ENCODE measurements at places on chromosomes 6 and 20. TPM values are rescaled to one million over a fixed set of nuclear protein-coding genes. Genes with fewer than 3 reads are reported as not detected.

DNA sequence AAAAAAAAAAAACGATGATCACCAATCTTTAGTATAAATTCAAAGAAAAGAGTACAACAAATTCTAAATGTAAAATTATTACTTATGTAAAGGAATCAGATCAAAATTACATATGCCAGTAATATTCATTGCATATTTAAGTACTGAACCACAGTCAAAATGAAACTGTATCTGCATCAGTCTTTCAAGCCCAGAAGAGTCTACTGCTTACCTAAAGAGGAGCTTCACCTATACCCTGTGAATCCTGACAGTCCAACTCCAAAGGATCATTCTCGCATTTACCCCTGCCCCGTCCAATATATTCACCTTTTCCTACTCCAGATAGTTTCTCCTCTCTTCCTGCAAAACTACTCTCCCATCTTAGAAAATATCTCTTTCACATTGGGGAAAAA, 9.2 kb downstream of the ATG5 start:
- no peak for DNase-seq

GRCh38 chr6:7561153-7561964, 19.9 kb downstream of the DSP start:
- DNase-seq: no peak

The CCN6 gene
- total RNA-seq: not detected

- DNase-seq: no peak
These were observed 36.7 kb downstream of the MAN1A1 start for GRCh38 chr6:119312875-119313338.

GRCh38 chr6:42093582-42094329, 43.4 kb downstream of the TAF8 start:
- DNase-seq: no peak

The FOXC1 gene
- 8.0 TPM for total RNA-seq

The TCP11 gene
- 0.77 TPM for total RNA-seq

All from dorsolateral prefrontal cortex (tissue), 122 donors.